ENCODE measurements at places on chromosomes 5 and 9.
A peak's percentile ranks its signal among the peaks of the same experiment; 100 is the strongest.

GRCh38 chr5:81853030-81853357 lies 102.1 kb upstream of the SSBP2 start:
- no peak for DNase-seq

GRCh38 chr5:151041577-151042268 lies 21.3 kb downstream of the GPX3 start:
- DNase-seq, result no peak

GRCh38 chr5:172299916-172300439 lies 16.4 kb upstream of the UBTD2 start:
- no peak for DNase-seq

- DNase-seq, result no peak
Observed at GRCh38 chr9:70494221-70494620, 79.8 kb upstream of the KLF9 start.

GRCh38 chr5:55894135-55894534 lies 43.0 kb downstream of the IL31RA start:
- DNase-seq, result no peak

- no peak for DNase-seq
Observed at GRCh38 chr5:95966005-95966404, 4.4 kb upstream of the ELL2 start.

DNA sequence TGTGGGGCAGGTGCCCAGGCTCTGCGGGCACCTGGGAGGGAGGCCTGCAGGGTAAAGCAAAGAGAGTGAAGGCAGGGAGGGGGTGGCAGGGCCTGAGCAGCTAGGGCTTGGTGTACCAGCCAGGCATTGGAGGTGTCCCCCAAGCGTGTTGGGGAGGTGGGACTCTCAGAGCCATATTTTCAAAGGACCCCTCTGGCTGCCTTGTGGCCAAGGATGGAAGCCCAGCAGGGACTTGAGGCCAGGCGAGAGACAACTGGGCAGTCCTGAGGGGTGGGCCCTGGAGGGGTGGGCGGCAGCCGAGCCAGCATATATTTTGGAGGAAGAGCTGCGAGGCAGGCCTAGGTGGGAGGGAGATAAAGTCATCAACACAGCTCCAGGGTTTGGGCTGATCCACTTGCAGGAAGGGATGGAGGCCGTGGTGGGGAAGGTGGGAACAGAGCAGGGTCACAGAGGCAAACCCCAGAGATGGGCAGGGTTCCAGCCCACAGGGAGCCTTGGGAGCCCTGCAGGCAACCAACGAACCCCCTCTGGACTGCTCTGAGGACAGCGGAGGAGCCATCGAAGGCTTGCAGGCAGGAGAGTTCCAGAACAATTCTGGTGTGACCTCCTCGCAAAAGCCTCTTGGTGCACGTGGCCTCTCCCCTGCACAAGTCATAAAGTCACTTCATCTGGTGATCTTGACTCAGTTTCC lies 35.7 kb downstream of the DUSP1 start:
- DNase-seq, result no peak

- no peak for DNase-seq
Observed at GRCh38 chr5:14665949-14666348, 1.4 kb downstream of the OTULIN start.

DNA sequence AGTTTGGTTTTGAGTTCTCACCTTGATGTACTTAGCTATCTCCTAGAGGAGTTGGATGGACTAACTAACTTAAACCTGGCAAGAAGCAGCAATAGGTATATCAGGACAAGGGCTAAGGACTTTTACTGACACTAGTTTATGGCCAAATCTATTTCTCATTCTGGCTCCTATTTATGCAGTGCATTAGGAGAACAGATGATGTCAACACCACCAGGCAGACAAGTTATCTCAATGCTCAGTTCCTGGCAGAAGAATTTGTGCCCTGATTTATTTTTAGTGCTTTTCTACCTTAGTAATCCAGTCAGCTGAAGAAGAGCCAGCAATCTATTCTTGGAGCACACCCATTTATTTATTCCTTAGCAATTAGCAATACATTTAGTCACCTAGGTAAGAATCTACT lies 30.7 kb upstream of the MYOT start:
- no peak for DNase-seq

- DNase-seq, result no peak
Observed at GRCh38 chr9:2613730-2614271, 7.8 kb upstream of the VLDLR start.

DNA sequence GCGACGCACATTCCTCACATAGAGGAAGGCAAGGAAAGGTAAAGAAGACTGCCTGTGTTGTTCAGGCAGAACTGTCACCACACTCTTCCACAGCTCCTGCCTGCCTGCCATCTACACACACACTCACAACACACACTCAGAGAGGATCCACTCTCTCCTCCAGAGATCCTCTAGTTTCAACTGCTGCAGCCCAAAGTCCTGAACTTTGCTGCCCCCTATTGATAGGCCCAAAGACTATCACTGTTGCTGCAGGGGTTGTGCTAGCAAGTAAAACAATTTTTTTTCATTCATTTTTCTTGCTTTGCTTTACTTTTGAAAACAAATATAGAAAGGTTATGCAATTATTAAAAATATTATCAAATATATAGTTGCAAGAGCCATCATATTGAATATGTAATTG lies 5.9 kb upstream of the CFAP90 start:
- DNase-seq, result peak; percentile 28

GRCh38 chr5:41637424-41637823 lies 127.0 kb upstream of the PLCXD3 start:
- no peak for DNase-seq

DNA sequence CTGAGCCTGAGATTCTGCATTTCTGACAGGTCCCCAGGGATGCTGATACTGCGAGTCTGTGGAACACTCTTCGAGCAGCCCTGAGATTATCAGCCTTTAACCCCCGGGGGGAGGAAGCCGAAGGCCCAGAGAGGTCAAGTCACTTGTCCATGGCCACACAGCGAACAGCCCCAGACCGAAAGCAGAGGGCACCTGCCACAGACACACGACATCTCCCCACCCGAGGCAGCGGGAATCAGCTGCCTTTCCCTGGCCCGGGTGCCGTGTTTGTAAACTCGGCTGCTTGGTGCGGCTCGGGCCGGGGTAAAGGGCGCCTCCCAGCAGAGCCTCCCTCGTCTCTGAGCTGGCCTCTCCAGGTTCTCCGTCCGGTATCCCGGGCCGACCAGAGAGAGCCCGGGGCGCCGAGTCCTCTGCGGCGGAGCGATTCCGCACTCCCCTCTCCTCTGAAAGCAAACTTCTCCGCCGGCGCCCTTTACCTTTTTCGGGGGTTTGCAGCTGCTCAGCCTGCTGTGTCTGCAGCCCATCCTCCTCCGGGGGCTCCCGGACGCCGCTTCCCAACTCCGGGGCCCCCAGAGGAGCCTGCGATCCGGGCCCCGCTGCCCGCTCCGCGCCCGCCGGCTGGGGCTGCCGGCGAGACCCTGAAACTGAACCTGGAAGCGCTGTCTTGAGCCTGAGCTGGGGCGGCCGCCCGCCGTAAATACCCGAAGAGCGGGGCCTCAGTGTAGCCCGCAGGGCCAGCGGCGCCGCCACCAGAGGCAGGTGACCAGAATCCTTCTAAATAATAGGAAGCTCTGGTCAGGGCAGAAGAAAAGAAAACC lies at the start of gene CCDC69:
CCDC69 (minus strand) TSS at position 646 of the 818 bp plus-strand sequence; CDS start at position 524, 122 bp downstream.
- peak; percentile 77 for DNase-seq

- DNase-seq, result no peak
Observed at GRCh38 chr9:115649991-115650472, 503.6 kb upstream of the PAPPA start.

GRCh38 chr5:72624641-72625236 lies 117.5 kb upstream of the ZNF366 start:
- no peak for DNase-seq

GRCh38 chr5:14560091-14560595 lies 21.4 kb upstream of the OTULINL start:
- no peak for DNase-seq

DNA sequence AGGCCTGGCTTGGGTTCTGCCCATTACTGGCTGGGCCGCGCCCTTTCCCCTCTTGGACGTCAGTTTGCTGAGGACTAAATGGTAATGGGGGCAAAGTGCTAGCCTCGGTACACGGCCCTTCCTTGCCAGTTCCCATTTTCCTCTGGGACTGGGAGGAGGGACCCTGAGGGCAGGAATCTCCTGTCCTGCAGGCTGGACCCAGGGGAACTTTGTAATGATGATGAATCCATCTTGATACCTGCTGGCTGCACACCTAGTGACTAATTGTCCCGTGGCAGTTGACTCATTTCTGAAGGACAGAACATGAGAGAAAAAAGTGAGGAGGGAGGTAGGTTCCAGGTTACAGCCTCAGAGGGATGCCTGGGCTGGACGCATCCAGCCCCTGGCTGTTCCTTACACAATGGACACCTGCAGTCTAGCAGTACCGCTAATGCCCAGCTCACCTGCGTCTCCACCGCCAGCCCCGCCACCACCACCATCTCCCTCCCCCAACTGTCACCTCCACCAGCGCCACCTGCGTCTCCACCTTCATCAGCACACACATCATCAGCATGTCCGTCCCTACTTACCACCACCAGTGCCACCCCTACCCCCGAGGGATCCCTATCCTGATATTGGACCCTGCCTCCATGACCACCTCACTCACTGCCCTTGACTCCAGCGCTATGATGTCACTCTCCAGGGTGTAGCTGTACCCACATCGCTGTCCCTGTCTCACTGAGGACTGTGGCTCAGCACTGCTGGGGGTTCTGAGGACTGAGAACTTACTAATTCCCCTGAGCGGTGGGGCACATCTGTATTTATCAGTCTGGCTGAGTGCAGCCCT lies 4.3 kb downstream of the CDHR2 start:
- no peak for DNase-seq

GRCh38 chr5:52804981-52805380 lies 17.3 kb downstream of the ITGA1 start:
- no peak for DNase-seq

- DNase-seq, result no peak
Observed at GRCh38 chr5:135423146-135423845, 23.9 kb downstream of the DCANP1 start.

GRCh38 chr9:133945314-133945975 lies 46.7 kb downstream of the VAV2 start:
- DNase-seq, result no peak

DNA sequence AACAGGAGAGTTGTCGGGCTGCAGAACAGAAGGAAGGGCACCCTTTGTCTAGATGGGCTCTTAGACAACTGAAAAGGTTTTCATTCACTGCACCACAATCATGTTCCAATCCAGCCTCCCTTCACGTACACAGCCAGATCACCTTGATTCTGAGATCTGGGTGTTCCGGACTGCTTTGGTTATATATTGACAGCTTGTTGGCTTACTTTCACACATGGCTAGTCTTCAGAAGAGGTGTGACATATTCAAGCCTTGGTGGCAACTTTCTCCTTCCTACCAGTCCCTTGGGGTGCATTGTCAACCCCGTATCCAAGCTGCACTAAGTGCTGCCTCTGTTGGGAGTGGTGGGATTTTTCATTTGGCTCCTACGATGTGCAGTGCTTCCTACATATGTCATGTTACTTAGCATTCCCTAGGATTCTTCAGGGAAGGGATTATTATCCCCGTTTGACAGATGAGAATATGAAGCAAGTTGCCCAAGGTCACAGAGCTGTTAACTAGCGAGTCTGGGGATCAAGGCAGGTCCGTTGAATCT lies 100.6 kb downstream of the LIFR start:
- no peak for DNase-seq

GRCh38 chr9:131402738-131403492 lies 9.0 kb downstream of the PRRC2B start:
- no peak for DNase-seq

GRCh38 chr9:79685577-79685976 lies 113.8 kb downstream of the TLE4 start:
- no peak for DNase-seq

DNA sequence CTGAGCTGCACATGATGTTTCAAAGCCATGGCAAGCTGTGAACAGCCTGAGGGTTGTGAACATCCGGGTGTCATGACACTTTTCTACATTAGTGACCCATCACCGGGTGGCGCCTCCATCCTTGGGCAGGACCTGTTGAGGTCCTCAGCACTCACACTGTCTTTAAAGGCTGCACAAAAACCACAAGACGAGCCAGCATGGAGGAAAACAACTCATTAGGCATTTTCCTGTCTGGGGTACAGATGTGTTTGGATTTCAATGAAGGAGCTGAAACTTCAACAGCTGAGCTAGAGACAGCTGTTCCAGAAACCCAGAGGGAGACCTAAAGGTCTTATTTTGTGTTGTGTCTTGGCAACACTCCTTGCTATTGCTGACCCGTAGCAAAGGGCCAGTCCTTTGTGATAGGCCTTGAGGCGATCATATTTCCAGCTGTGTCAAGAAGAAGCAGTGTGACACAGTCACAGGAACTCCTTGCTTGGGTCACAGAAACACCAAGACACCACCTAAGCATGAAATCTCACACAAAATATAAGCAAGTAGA lies 151.8 kb upstream of the VLDLR start:
- peak; percentile 86 for DNase-seq

GRCh38 chr9:15155826-15156225 lies 151.2 kb downstream of the TTC39B start:
- peak; percentile 88 for DNase-seq

- no peak for DNase-seq
Observed at GRCh38 chr5:31942546-31942945, 231.6 kb downstream of the GOLPH3 start.

DNA sequence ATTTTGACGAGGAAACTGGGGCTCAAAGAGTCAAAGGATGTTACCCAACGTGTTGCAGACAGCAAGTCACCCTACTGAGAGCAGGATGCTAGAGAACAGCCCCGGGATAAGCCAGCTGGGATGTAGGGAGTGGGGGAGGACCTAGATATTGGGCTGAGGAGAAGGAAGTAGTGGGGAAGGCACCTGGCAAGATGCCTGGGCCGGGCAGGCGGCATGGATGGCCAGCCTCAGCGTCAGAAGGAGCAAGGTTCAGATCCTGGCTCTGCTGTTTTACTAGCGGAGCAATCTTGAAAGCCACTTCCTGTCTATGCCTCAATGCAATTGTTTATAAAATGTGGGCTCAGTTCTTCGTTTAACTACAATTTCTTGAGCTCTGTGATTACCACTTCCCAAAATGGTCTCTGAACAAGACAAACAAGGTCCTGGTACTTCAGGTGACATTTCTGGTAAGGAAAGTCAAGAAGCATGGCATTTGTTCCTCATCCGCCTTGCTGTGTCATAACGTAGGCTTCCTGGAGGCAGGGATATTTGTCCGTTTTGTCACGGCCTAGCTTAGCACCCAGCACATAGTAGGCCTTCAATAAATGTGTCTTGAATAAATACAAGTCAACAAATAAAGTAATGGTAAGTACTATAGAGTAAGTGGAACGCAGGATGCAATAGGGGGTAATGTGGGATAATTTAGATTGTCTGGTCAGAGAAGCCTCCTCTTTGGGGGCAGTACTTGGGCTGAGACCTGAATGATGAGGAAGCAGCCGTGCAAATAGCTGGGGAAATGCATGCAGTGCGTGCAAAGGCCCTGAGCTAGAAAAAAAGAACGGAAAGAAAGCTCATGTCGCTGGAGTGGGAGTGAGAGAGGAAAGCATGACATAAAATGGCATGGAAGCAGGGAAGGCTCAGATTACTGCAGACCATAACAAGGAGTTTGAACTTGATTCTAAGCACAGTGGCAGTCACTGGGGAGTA lies 70.5 kb downstream of the SMIM23 start:
- no peak for DNase-seq

- peak; percentile 51 for DNase-seq
Observed at GRCh38 chr5:132777209-132778069, at the start of gene SEPTIN8. Gene SEPTIN8 (minus strand): TSS chr5:132777239. CDS start chr5:132777137, 102 bp downstream.

GRCh38 chr5:108541836-108542235 lies 159.9 kb upstream of the FBXL17 start:
- no peak for DNase-seq

Measured in renal pelvis (tissue), 12 donors.